Psoas muscle (tissue), 8 donors: ENCODE measurements at places on chromosomes 16 and 17. TPM values are rescaled to one million over a fixed set of nuclear protein-coding genes. Genes with fewer than 3 reads are reported as not detected.

- no peak for DNase-seq
Measured at GRCh38 chr16:25413133-25413532, 155.5 kb upstream of the ZKSCAN2 start.

GRCh38 chr16:81599034-81599744, 154.6 kb downstream of the CMIP start:
- no peak for DNase-seq

GRCh38 chr17:38458521-38458920, 30.3 kb downstream of the ARHGAP23 start:
- no peak for DNase-seq

DNA sequence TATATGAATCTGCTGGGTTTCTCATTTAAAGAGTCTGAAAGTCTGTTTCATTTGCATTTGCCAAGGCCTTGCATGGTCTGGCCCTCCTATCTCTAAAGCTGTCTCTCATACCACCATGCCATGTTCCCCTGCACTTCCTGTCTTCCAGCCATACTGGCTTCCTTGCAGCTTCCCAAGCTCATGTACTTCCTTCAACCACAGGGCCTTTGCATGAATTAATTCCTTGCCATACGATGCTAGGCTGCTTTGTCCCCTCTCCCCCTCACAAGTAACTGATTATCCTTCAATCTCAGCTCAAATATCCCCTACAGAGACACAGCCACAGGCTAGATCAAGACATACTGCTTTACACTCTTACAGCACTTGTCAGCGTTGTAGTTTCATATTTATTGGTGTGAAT, 5.8 kb downstream of the CRYM start:
- DNase-seq = no peak

DNA sequence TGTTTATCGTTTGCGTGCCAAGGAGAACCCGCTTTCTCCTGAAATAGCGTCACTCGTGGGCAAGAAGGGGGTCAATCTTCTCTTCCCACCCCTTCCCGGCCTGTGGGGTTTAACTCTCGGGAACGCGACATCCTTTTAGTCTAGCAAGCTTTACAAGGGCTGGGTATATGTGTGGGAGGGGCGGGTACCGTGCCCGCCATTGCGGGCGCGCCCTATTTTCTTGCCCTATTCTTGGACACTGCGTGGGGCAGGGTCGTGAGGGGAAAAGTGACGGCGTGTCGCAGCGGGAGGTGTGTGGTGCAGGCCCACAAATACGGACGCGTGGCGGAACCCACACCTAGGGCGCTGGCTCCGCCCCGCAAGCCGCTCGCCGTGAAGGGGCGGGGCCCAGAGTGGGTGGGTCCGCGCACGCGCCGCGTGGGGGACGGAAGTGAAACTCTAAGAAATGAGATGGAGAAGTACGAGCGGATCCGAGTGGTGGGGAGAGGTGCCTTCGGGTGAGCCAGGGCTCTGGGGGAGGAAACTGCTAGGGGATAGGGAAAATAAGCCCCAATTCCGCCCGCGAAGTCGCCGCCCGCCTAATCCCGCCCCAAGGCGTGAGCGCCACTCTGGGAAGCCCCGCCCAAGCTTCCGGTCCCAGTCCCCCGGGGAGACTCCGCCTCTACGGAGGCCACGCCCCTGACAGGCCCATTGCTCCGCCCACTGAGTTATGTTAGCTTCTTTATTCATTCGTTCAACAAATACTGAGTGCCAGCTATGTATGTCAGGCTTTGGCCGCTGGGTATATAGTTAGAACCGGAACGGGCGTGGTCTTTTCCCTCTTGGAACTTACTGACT, at the start of gene NEK8:
Gene NEK8, plus strand, starts transcription at position 425 of the 837 bp plus-strand sequence. Its CDS starts 26 bp downstream, at position 451.
- peak; percentile 95 for DNase-seq

GRCh38 chr17:28327031-28327607, 8.1 kb downstream of the TMEM97 start:
- DNase-seq = no peak

GRCh38 chr17:4220655-4221054, 43.1 kb downstream of the ANKFY1 start:
- no peak for DNase-seq

- DNase-seq = no peak
Measured at GRCh38 chr17:80475910-80476876, at the start of gene NPTX1. NPTX1 (minus strand) TSS chr17:80476607; CDS start chr17:80476446, 161 bp downstream.

DNA sequence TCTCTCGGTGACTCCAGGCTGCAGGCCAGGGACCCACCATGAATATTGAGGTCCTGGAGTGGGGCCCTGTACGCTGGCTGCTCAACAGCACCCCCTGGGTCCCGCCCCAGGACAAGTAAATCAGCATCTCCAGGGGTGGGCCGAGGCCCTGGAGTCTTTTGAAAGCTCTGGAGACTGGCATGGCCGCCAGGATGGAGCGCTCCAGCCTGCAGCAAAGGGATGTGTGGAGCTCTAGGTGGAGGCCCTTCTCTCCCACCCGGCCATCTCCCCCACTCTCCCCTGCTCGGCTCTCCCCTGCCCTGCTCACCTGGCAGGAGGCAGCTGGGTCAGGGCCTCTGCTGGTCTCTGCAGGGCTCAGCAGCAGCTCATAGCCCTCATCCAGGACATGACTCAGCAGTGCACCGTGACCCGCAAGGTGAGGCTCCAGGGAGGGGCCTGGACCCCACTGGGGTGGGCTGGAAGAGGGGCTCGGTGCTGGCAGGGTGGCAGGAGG, 16.6 kb downstream of the SGSH start:
- DNase-seq = no peak

DNA sequence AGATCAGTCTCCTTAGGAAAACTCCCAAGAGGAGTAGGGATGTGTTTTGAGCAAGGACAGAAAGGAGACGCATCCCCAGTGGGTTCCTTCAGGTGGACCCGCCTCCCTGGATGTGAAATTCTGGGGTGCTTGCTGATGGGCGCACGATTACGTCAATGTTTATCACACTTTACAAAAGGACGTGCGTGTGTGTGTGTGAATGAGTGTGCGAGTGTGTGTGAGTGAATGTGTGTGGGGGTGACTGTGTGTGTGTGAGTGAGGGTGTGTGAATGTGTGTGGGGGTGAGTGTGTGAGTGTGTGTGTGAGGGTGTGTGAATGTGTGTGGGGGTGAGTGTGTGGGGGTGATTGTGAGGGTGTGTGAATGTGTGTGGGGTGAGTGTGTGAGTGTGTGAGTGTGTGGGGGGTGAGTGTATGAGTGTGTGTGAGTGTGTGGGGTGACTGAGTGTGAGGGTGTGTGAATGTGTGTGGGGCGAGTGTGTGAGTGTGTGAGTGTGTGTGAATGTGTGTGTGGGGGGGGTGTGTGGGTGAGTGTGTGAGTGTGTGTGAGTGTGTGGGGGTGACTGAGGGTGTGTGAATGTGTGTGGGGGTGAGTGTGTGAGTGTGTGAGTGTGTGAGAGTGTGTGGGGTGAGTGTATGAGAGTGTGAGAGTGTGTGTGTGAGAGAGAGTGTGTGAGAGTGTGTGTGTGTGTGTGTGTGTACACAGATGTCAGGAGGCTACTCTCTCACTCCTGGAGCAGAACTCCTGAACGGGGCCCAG, 4.1 kb upstream of the TRARG1 start:
- no peak for DNase-seq

DNA sequence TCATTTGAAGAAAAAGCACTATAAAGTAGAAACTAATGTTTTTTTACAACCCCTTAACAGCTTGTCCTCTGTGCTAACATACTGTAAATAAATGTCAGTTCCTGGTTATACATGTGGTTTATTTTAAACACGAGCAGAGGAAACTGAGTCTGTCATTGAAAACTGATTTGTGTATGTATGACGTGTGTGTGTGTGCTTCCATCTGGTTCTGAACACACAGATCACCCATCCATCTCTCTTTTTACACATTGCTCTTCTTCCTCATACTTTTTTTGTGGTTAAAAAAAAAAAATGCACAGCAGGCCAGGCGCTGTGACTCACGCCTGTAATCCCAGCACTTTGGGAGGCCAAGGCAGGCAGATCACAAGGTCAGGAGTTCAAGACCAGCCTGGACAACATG, 49.5 kb downstream of the ZNF423 start:
- no peak for DNase-seq

GRCh38 chr16:29694384-29695195, 15.6 kb downstream of the QPRT start:
- peak; percentile 58 for DNase-seq

DNA sequence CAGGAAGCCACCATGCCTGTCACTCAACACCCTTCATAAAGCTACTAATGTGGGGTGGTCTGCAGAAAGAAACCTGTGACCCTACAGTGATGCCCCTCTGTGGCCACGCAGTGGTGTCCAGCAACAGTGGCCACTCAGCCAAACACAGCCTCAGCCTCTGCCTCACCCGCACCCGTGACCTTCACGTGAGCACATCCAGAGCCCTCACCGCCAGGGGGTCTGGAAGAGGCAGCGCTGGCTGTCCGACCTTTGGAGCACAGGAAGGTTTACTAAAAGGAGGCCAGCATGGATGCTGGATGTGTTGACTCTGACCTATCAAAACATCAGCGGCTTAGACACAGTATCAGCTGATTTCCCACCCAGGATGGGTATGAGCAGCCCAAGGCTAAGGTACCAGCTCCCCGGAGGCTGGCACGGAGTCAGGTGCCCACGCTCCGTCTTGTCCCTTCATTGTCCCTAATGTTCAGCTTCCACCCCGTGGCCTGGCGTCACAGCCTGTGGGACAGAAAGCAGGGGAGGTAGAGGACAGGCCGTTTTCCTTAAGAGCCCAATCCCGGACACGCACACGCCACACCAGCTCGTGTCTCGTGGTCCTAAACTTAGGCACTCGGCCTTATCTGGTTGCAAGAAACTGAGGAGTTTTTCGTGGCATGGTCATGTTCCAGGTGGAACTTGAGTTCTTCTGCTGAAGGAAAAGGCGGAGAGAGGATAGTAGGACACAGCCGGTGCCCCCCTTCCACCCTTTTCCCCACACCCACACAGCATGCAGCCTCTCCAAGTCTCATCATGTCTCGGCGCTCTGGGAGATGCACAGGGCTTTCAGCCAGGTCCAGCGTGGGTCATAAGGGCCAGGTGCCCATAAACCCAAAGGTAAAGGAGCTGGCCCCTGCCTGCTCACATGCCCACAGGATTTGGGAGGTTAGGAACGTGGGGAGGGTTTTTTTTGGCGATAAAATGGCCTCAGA, 49.7 kb upstream of the ENDOV start:
- no peak for DNase-seq

DNA sequence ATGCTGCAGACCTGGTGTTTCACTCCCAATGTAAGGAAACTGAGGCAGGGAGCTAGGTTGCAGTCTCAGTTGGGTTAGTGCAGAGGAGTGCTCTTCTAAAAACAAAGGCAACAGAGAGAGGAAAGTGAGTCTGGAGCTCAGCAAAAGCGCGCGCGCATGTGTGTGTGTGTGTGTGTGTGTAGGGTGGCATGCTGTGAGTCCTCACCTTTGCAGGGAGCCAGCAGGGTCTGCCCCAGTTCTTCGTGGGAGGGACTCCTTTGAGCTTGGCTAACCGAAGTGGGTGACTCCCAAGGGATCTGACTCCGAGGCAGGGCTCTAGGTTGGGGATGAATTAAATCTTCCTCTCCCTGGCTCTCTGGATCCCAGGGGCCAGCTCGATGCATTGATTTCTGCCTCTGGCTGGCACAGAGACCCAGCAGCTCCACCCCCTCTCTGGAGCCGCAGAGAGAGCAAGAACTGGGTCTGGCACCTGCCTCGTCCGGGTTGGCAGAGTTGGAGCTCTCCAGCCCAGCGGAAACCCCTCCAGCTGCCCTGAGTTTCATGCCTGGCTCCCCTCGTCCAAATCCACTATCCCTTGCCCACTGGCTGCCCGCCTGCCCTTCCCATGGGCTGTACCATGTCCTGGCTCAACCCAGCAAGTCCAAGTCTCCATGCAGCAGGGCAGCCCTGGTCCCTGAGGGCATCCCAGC, 1.3 kb upstream of the BTBD17 start:
- no peak for DNase-seq

GRCh38 chr16:88601313-88602036, 31.3 kb downstream of the ZC3H18 start:
- no peak for DNase-seq

DNA sequence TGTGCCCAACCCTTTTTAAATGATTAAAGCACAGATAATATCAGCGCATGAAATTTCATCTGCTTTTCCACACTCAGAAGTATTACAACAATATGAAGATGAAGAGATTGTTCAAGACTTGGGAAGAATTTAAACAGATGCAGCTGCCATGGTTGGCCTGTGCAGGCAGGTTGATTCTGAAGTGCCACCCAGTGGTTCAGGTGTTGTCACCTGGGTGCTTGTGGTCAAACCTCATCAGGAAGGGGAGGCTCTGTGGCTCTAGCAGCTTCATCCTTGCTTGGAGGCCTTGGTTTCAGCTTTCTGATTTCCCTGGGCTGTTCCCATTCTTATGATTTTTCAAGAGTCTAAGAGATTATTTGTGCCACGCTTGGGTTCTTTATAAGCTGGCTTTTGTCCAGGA, 22.2 kb upstream of the CLEC18C start:
- DNase-seq = no peak

DNA sequence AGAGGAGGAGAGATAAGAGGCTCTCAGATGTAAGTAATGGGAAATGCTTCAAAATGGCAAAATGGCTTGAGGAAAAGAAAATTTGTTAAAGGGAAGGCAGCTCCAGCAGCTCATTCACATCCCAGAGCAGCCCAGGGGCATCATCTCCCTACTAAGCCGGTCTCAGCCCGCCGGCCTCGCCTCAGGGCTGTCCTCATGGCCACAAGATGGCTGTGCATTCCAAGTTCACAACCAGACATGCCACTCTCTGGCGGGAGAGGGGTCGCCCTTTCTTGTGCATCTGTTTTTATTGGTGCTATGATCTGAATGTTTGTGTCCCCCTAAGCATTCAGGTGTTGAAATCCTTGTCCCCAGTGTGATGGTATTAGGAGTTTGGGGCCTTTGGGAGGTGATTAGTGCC, 13.5 kb upstream of the SLC47A2 start:
- no peak for DNase-seq

DNA sequence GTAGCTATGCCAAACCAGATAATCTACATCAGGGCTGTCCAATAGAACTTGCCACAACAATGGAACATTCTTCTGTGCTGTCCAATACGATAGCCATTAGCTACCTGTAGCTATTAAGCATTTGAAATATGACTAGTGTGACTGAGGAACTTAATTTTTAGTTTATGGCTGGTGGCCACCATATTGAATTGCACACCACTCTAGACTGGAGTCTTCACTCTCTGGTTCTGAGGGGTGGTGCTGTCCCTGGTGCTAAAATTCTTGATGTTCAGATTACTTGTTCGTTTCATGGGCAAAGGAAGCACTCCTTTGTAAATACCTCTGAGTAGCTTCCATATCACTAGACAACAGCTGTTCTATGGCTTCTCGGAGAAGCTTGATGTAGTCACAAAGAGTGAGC, 296.6 kb downstream of the NPIPA8 start:
- no peak for DNase-seq

DNA sequence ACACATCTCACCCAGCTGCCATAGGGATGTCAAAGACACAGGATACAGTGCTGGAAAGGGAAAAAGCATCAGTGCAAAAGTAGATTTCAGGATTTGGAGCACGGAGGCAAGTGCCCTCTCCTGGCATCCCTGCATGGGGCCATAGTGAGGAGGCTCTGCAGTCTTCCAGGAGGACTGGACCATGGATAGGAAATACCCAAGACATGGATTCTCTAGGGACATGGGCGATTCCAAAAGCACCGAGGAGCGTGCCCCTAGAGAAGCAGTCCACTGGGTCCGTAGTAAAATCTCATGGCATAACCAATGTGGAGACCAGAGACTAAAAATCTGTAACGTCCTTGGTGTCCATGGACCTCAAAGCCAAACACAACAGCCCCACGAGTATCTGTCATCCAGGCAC, 818.2 kb downstream of the KCNJ18 start:
- DNase-seq = no peak

Gene PDXDC1
- 45.5 TPM for polyA plus RNA-seq

Gene HSD17B1
- polyA plus RNA-seq = 2.1 TPM

Gene KRTAP1-1
- not detected for polyA plus RNA-seq

Gene TOP2A
- polyA plus RNA-seq = 0.14 TPM

Gene PERCC1
- polyA plus RNA-seq = not detected

Gene SGCA
- polyA plus RNA-seq = 151 TPM

Gene SLFN14
- not detected for polyA plus RNA-seq

Gene CPNE7
- polyA plus RNA-seq = not detected

Gene CSH1
- polyA plus RNA-seq = not detected

Gene DVL2
- 10.0 TPM for polyA plus RNA-seq
